ENCODE measurements at places on chromosomes 5 and 9.

DNA sequence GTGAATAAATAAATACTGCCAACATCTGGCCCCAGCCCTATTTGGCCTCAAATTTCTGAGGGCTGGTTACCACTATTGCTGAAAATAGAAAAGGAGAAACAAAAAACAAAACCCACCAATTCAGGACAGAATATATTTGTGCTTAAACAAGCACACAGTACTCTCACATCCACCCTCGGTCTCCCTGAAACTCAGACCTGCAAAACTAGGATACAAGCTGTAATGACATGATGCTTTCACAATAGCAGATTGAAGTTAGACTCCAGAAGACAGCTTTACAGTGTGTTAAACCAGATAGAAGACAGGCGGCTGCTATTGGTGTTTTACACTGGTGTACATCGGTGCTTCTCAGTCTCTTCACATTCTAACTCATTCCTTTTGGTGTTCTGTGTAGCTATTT is 214.9 kb upstream of the DMRT1 start:
- no peak for DNase-seq

DNA sequence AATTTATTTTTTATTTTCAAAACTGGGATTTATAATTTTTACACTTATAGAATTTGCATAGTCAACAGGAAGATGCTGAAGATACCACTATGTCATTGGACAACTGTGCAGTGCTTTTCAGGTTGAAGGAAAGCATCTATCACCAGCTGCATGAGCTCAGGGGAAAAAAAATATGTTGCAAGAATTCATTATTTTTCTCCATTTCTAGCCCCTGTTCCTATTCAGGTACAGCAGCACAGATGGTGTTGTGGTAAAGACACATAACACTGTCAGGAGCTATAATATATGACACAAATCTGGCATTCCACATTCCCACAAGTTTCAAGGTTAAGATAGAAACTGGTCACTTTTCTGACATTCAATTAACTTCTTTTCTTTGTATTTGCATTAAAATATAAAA is 1088.6 kb downstream of the MAT2B start:
- DNase-seq, result no peak

GRCh38 chr5:10788358-10788757 is 27.3 kb upstream of the DAP start:
- DNase-seq, result no peak

DNA sequence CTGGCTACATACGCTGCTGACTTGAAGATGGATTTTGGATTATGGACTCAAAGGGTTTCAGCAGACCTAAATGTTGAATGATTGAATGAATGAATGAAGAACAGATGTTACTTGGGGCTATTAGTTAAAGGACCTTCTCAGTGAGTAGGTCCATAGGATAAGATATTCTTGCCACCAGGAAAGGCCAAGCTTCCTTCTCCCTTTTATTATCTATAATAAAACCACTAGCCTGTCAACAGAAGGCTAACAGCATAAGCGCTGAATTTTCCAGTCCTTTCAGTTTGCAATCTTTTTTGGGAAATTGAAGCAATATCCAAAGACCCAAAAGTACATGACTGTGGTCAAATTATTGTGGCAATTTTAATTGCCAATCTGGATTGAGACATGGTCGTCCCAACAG is 113.3 kb downstream of the SV2C start:
- DNase-seq, result no peak

DNA sequence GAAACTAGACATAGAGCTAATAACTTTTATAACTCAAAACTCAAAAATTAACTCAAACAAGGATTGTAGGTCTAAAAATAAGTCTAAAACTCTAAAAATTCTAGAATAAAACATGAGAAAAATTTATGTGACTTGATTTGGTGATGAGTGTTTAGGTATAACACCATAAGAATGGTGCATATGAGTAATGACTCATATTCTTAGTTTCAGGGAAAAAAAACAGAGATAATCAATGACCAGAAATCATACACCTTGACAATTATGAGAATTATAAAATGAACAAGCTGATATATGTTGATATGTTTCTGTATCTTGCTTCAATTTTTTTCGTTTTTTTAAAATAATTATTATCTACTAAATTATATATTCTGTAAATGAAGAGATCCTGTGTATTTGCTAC is 541.2 kb downstream of the PTPRD start:
- no peak for DNase-seq

GRCh38 chr9:119662329-119662728 is 293.1 kb upstream of the BRINP1 start:
- DNase-seq, result no peak

- DNase-seq, result no peak
Observed at GRCh38 chr9:136182850-136183422, 22.0 kb downstream of the LHX3 start.

- no peak for DNase-seq
Observed at GRCh38 chr5:90689064-90689463, 130.5 kb downstream of the ADGRV1 start.

GRCh38 chr9:85505612-85506011 is 236.1 kb downstream of the AGTPBP1 start:
- DNase-seq, result no peak

- DNase-seq, result peak; percentile 52
Observed at GRCh38 chr9:122941582-122942234, 888 bp downstream of the RABGAP1 start.

DNA sequence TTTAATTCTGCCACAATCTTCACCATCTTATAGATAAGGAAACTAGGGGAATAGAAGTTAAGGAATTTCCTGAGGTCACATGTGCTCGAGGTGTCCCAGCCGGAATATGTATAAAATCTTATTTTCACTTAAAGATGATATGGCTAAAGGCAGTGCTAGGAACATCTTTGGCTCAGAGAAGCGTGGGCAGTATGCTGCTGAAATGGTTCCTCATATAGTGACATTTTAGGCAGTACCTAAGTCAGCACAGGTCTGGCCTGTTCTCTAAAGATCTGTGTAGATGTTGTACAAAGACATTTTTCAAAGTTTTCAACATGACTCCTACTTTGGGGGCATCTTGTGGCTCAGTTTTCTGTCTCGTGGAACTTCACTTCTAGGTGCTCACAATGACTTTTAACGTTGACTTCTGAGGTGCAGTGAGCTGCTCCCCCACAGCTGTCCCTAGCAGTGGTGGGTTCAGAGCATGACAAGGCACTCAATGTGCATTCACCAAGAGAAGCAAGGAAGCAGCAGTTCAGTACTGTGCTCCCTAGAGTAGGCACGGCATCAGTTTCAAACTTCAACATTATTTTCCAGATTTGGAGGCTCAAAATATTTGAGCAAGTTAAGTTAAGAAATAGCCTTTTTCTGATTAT is 40.3 kb downstream of the TNFAIP8 start:
- no peak for DNase-seq

- DNase-seq, result no peak
Observed at GRCh38 chr9:128251732-128252100, 24.1 kb downstream of the GOLGA2 start.

- DNase-seq, result peak; percentile 20
Observed at GRCh38 chr9:15349892-15350761, 43.1 kb upstream of the TTC39B start.

DNA sequence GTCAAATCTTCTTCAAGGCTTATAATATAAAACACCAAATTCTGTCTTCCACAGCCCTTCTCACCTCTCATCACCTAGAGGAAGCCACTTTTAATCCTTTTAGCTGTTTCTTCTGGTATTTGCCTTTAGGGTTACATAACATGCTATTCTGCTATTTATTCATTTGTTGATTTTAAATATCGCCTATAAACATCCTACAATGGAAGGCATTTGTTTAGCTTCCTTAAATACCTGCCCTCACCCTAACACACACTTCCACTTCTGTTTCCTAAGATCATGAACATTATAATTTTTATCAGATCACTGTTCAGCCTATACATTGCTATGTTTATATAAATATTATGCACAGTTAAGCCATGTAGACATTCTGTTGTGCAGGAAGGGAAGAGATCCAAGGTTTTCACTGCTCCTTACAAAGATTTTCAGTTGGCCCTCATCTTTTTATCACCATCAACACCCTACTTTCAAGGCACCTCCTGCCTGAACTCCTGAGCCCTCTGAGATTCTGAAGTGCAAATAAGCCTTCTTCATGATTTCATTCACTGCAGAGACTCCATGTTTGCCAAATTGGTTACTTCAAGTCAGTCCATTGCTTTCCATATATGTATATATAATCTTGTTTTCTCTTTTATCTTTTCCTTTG is 356.9 kb upstream of the ACTBL2 start:
- no peak for DNase-seq

GRCh38 chr5:179873588-179874110 is 15.0 kb upstream of the MRNIP start:
- DNase-seq, result no peak

DNA sequence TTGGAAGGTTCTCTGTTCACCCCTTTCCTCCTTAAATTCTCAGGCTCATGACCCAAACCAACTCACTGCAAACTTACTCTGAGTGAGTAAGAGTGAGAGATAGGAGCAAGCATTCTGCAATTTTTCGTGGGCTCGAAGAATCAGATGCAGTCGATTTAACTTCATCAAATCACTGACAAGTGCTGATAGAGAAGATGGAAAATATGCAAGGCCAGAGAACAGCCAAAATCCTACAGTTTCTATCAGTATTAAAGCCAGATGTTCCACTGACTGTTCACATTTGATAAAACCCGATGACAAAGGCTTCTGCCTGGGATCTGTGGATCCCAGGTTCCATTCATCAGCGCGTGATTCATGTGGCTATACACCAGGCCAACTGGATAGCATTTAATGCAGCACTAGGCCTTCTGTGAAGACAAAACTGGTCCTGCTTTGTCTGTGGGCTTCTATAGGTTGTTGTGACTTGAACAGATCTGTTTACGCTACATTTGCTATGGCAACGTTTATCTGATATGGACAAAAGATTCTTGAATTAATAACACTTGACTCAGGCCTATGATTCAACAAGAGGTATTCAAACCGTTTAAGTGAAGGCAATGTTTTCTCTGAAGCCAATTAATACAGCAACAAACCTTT is 251.2 kb downstream of the NFIB start:
- no peak for DNase-seq

GRCh38 chr9:107276966-107277710 is 5.9 kb upstream of the RAD23B start:
- peak; percentile 25 for DNase-seq

DNA sequence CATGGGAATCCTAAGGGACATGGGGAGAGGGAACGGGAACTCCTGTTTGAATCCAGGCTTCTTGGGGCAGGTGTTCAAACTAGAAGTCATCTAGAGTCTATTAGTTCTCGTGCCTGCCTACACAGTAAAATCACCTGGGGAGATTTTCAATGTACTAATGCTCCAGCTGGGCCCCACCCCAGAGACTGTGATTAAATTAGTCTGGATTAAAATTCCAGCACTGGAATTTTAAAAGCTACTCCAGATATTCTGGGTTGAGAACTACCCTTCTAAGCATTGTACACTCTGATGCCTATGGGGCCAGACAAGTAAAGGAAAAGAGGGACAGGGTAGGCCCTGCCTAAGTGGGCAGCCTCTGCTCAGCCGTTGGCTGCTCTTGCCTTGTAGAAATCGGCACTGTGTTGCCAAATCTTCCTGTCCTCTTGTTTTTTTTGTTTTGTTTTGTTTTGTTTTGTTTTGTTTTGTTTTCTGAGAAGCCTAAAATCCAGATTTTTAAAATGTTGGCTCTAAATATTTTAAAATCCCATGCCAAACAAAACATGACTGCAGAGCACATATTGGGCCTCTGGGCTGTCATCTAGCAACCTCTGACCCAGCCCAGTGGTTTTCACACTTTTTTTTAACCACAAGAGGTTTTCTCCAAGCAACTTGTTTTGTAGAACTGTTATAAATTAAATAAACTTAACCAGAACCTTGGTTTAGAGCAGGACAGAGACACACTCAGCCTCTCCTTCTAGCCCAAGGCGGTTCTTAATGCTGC is 29.0 kb downstream of the ADRB2 start:
- no peak for DNase-seq

DNA sequence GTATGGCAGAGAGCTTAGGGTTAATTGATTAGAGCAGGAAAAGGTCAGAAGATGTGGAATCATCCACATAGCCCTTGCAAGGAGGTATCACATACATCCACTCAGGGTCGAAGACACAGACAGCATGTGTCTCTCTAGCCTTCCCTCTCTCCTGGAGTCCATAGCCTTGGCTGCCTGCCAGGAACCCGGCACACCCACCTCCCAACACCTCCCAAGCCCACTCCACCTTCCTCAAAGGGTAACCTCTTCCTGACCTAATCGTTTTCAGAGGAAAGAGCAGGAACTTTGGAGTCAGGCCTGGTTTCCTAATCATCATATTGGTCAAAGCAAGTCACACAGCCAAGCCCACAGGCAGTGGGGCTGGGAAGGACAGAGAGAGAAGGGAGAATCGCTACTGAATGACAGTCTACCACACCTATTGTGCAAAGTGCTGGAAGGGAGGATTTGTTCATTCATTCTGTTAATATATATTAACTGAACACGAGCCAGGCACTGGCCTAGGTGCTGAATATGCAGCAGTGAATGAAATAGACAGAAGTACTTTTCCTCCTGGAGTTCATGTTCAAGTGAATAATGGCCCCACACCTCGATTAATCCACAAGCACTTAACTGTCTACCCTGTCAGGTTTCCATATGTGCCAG is 107.8 kb downstream of the KCNIP1 start:
- peak; percentile 38 for DNase-seq

DNA sequence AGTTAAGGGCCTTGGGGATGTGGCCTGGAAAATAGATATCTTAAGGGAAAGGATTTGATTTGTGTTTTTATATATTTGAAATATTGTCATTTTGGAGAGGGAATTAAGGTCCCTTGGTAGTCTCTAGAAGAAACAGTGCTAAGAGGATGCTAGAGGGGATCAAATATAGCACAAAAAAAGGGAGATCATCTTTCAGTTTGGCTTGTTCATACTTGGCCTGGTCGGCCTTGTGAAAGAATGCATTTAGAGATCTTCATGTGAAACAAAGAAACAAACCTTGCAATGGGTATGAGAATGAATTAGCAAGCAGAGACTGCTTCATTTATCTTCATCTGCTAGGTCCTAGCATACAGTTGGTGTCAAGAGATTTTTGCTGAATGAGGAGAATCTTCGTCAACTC is 15.0 kb downstream of the DMRT2 start:
- DNase-seq, result no peak

- no peak for DNase-seq
Observed at GRCh38 chr9:5579881-5580280, 49.0 kb upstream of the RIC1 start.

DNA sequence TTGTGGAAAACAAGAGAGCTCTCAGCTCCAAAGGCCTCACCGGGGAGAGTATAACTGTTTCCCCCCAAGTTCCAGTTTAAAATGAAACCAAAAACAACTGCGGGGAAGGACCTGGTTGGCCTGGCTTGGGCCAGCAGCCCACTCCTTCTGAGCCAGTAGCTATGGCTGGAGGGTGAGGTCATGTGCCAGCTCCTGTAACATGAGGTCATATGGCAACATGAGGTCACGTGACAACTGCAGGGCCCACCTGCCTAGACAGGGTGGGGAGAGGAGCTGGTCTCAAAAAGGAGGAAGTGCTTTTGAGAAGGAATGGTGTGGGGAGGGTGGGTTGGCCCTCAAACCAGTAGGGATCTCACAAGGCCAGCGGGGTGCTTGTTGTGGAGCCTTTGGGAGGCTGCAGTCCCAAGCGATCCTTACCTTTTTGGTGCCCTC is 29.3 kb upstream of the CRB2 start:
- DNase-seq, result peak; percentile 19
